Activated naive CD8-positive, alpha-beta T cell treated with anti-CD3 and anti-CD28 coated beads, Interleukin-2, amount 10 ng/mL, durations not matched to agents 7 days and 5 days (primary cell): ENCODE measurements at places on chromosomes 16 and 17.
A peak's percentile ranks its signal among the peaks of the same experiment; 100 is the strongest.

DNA sequence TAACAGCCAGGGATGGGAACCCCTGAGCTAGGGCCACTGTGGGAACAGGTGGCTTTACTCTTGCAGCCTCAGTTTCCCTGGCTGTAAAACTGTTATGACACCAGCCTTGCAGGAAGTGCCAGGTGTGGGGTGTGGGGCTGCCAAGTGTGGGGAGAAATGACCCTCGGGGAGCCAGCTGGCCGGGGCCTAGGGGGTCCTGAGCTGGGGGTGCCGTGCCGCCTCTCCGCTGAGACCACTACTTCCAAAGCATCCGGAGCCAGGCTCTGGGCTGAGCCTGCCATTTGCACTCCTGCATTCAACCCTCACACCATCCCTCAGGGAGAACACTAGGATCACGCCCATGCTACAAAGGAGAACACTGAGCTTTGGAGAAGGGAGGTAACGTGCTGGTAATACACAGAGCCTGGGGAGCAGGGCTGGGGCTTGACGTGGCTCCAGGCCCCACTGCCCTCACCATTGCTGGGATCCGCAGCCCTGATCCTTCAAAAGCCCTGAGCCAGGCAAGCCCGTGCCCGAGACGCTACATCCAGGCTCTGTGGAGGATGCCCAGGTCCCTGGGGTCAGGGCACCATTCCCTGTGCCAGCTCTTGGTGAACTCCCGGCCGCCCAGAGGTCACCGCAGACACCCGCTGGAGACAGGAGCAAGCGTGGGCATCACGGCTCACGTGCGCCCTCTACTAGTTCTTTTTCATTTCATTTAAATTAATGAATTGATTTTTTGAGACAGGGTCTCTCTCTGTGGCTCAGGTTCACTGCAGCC is 28.8 kb upstream of the GINS2 start:
- H3K27ac ChIP-seq = no peak overlapping the region
- no peak overlapping the region for H3K4me3 ChIP-seq
- H3K36me3 ChIP-seq = no peaks in the 10 kb centered on the region
- peak; percentile 59 for DNase-seq

GRCh38 chr16:23924128-23924527 is 88.3 kb downstream of the PRKCB start:
- no peak for DNase-seq
- peaks cover 26% of the 10 kb centered on the region for H3K4me1 ChIP-seq

- H3K27me3 ChIP-seq = peaks cover 18% of the 10 kb centered on the region
- H3K4me3 ChIP-seq = no peak overlapping the region
- no peak for DNase-seq
These were observed 8.7 kb upstream of the GINS2 start for GRCh38 chr16:85697431-85697830.

GRCh38 chr17:48646183-48647102 is 20.3 kb upstream of the HOXB9 start:
- peaks cover 20% of the 10 kb centered on the region for H3K4me1 ChIP-seq
- peak overlapping the region; percentile 26 for H3K27ac ChIP-seq
- peak overlapping the region; percentile 82 for H3K4me3 ChIP-seq
- peak; percentile 60 for DNase-seq
- H3K27me3 ChIP-seq = peaks cover 85% of the 10 kb centered on the region

- H3K27ac ChIP-seq = no peak overlapping the region
- H3K4me1 ChIP-seq = peaks cover 41% of the 10 kb centered on the region
- DNase-seq = peak; percentile 73
- peaks cover 4% of the 10 kb centered on the region for H3K36me3 ChIP-seq
These were observed 23.6 kb upstream of the ABR start for GRCh38 chr17:1203111-1203966.

GRCh38 chr17:75691801-75692626 is 24.9 kb downstream of the SAP30BP start:
- H3K27ac ChIP-seq = peak overlapping the region; percentile 74
- H3K36me3 ChIP-seq = peaks cover 14% of the 10 kb centered on the region
- no peak overlapping the region for H3K4me3 ChIP-seq
- H3K4me1 ChIP-seq = peaks cover 41% of the 10 kb centered on the region
- no peaks in the 10 kb centered on the region for H3K27me3 ChIP-seq
- no peak for DNase-seq

DNA sequence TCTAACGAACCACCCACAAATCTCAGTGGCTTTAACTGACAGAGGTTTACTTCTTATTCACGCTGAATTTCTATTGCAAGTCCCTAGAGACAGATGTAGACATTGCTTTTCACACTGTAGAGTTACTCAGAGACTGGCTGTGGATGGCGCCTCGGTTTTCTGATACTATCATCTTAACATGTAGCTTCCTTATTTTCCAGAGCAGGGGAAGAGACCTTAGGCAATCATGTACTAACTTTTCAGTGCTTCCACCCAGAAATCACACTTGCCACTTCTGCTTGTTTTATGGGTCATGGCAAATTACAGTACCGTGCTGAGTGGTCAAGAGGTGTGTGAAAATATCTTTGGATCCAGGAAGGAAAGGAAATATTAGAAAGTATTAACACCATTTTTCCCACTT is 65.4 kb downstream of the MAF start:
- H3K27ac ChIP-seq = no peak overlapping the region
- H3K27me3 ChIP-seq = peaks cover 3% of the 10 kb centered on the region
- no peak overlapping the region for H3K4me3 ChIP-seq
- DNase-seq = no peak
- no peaks in the 10 kb centered on the region for H3K36me3 ChIP-seq

- no peak for DNase-seq
- H3K27ac ChIP-seq = no peak overlapping the region
- no peak overlapping the region for H3K4me3 ChIP-seq
- peaks cover 11% of the 10 kb centered on the region for H3K4me1 ChIP-seq
These were observed 1.9 kb downstream of the HS3ST3A1 start for GRCh38 chr17:13599864-13600263.

DNA sequence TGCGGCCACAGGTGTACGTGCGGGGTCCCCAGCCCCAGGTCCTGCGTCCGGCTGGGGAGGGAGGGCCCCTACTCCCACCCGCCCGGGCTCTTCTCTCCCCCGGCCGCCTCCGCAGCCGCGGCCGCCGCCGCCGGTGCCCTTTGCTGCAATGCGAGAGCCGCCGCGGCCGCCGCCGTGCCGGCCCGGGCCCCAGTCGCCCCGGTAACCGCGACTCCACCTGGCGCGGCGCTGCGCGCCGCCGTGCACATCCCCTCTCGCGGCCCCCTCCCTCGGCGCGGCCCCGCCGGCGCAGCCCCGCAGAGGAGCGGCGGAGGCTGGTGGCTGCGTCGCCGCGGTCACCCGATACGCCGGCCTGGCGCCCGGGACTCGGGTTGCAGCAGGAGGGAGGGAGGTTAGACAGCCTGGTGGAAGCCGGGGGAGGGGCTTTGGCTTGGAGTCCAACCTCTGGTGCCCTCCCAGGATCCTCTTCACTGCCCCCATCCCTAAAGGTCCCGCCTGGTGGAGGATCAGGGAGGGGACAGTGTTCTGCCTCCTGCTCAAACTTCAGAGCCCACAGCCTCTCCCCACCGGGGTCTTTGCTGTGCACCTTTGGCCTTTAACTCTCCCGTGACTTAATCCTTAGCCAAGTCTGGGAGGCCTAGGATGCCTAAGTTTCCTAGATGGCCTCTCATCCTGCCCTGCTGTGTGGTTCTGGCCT is 32.9 kb downstream of the SRCIN1 start:
- no peaks in the 10 kb centered on the region for H3K36me3 ChIP-seq
- H3K4me3 ChIP-seq = no peak overlapping the region
- peaks cover 78% of the 10 kb centered on the region for H3K27me3 ChIP-seq
- no peak overlapping the region for H3K27ac ChIP-seq

- peaks cover 22% of the 10 kb centered on the region for H3K27me3 ChIP-seq
- no peaks in the 10 kb centered on the region for H3K36me3 ChIP-seq
- H3K27ac ChIP-seq = no peak overlapping the region
- H3K4me1 ChIP-seq = peaks cover 7% of the 10 kb centered on the region
- DNase-seq = no peak
These were observed 4.1 kb upstream of the DOC2B start for GRCh38 chr17:185445-186138.

- H3K4me3 ChIP-seq = no peak overlapping the region
- no peak for DNase-seq
- H3K27me3 ChIP-seq = peaks cover 9% of the 10 kb centered on the region
- no peaks in the 10 kb centered on the region for H3K36me3 ChIP-seq
- H3K4me1 ChIP-seq = no peaks in the 10 kb centered on the region
These were observed 338.5 kb downstream of the PMP22 start for GRCh38 chr17:14926526-14927122.

DNA sequence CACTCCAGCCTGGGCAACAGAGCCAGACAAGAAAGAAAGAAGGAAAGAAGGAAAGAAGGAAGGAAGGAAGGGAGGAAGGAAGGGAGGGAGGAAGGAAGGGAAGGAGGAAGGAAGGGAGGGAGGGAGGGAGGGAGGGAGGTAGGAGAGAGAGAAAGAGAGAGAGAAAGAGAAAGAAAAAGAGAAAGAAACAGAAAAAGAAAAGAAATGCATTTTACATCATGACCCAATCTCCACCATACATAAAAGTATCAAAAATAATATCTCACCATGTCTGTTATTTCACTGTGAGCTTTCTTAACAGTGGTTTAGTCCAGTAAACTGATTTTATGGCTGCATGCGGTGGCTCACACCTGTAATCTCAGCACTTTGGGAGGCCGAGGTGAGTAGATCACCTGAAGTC is 70.0 kb downstream of the CYTH1 start:
- no peak for DNase-seq
- peak overlapping the region; percentile 73 for H3K27ac ChIP-seq
- H3K4me1 ChIP-seq = peaks cover 59% of the 10 kb centered on the region
- peak overlapping the region; percentile 47 for H3K4me3 ChIP-seq

DNA sequence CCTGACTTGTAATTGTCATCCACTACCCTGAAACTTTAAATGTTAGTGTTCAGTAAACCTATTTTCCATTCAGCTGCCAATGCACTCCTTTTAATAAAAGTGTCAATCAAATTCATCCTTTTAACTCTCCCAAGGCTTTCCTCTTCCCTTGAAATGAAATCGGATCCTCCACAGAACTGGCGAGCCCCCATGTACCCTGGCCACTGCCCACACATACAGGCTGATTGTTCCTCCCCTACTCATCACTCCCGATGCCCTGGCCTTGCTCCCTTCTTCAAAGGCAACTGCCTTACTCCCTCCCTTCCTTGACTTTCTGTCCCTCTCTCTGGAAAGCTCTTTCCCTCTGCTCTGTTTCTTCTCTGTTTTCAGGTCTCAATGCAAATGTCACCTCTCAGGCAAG is 7.6 kb downstream of the KRT33A start:
- H3K4me1 ChIP-seq = peaks cover 29% of the 10 kb centered on the region
- H3K27ac ChIP-seq = no peak overlapping the region
- H3K4me3 ChIP-seq = no peak overlapping the region

DNA sequence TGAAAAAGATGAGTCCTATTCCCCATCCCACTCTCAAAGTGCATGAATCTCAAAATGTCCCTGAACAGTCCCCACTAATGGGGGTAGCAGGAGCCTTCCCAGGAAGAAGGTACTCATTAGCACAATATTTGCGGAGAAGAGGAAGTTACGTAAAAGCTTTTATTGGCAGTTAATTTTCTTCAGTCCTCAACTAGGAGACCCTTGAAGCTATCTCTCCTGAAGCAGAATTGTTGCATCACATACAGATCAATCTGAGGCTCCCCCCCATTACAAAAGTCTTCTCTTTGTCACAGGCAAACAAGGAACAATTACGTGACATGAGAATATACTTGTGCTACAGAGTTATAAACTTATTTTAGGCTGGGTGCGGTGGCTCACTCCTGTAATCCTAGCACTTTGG is 14.2 kb downstream of the SLFN12L start:
- DNase-seq = no peak
- H3K27ac ChIP-seq = peak overlapping the region; percentile 40
- no peaks in the 10 kb centered on the region for H3K27me3 ChIP-seq
- H3K4me1 ChIP-seq = peaks cover 89% of the 10 kb centered on the region

DNA sequence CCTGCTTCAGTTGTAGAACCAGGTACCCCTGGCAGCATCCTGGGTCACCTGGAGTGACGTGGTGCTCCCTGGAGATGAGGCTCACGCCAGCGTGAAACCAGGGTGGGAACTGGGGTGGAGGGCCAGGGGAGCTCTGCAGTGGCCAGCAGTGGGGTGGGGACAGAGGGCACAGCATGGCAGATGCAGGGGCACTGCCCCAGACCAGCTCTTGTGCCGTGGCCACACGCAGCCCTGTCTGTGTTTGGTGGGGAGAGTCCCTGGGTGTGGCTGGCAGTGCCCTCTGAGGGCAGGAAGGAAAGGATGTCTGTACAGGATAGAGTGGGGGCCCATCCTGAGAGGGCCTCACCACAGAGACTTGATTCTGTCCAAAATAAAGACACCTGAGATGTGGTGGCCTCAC is 24.5 kb downstream of the ZNF750 start:
- no peak for DNase-seq
- H3K4me3 ChIP-seq = no peak overlapping the region
- H3K36me3 ChIP-seq = peaks cover 42% of the 10 kb centered on the region
- peaks cover 15% of the 10 kb centered on the region for H3K4me1 ChIP-seq
- H3K27me3 ChIP-seq = no peaks in the 10 kb centered on the region

DNA sequence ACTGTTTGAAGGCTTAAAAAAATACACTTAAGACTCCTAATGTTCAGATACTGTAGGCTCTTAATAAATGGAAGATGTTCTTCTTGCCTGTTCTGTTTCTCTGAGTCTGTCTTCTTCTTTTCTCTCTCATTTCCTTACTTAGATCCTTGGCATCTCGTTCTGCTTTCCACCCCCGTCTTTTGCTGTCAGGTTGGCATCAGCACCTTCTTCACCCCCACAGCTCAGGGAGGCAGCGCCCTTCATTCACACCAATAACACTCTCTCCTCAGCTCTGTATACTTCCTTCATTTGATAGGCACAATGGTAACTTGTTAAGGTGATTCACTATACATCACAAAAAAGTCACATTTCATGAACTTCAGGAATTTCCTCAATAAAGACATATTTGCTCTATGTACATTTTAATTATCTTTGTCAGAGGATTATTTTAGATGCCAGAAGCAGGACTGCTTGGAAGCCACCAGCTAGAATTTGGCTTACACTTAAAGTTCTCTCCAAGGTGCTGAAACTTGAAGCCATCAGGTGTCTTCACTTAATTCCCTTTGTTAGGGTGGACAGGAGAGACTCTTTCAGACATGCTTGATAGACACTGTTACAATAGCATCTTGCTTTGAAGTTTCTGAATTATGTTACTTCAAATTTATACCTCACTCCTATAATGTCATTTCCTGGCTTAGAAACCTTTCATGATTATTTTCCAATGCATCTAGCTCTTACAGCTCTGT is 670.1 kb upstream of the C16orf82 start:
- H3K36me3 ChIP-seq = no peaks in the 10 kb centered on the region
- H3K27me3 ChIP-seq = peaks cover 2% of the 10 kb centered on the region
- no peak overlapping the region for H3K27ac ChIP-seq
- DNase-seq = no peak

DNA sequence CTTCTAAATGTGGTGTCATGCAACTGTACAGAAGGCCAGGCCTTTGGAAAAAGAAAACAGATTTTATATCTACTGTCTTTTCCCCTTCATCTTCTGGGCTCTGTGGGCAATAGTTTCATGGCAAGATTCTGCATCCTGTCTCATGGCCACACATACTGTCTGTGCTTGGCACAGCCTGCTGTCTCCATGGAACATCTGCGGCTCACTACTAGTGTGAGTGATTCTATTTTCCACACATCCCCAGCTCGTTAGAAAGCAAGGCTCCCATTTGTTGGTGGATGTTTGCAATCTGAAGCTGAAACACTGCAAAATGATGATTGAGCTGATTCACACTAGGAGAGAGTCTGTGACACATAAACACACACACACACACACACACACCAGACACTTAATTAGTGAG is 32.4 kb downstream of the CACNG3 start:
- no peak overlapping the region for H3K4me3 ChIP-seq
- H3K36me3 ChIP-seq = no peaks in the 10 kb centered on the region
- H3K4me1 ChIP-seq = no peaks in the 10 kb centered on the region
